IPS DF 6.9 (cell line): ENCODE measurements at places on chromosomes 5 and 9.

DNA sequence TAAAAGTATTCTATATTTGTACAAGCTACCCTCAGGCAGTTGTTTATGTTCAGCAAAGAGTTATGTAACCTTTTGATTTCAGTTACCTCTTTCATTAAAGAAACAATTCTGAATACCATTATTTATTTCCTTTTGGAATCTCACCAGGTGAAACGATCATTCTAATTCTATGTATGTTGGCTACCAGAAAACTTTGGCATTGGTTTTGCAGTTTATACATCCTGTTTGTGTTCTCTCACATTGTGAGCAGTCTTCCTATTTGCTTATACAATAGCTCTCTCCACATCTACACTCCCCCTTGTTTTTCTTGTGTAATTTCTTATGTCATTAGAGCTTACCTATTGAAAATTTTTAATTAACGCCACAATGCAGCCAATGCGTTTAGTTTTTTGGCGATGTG, 276.0 kb upstream of the MPDZ start:
- DNase-seq: no peak

DNA sequence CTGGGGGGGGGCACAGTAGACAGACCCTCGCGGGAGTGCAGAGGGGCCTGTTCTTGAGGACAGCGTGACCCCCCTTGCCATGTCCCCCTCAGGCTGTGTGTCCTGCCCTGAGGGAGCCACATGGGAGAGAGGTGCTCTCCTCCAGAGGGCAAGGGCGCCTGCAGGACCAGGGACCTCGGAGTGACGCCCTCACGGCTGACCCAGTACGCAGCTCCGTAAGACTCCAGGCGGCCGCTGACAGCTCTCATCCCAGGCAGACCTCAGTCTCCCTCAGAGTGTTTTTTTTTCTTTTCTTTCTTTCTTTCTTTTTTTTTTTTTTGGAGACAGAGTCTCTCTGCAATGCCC, 27.3 kb downstream of the EXD3 start:
- no peak for DNase-seq

GRCh38 chr5:133142782-133143181, 91.0 kb downstream of the HSPA4 start:
- no peak for DNase-seq

DNA sequence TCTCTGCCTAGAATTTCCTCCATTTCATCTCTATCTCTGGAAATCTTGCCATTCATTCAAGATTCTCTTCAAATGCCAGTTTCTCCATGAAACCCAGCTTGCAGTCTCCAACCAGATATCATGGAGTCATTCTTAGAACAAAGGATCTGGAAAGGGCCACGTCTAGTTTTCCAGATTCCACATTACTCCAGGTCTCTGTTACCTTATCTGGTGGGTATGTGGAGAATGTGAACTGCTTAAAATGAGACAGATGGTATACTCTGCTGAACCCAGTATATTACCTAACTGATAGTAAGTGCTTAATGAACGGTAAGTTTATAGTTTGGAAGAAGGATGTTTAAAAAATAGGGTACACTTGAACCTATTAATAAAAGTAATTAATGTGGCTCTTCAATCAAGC, 52.3 kb upstream of the ZSWIM6 start:
- no peak for DNase-seq

- no peak for DNase-seq
Measured at GRCh38 chr5:80213466-80213865, 42.4 kb downstream of the SERINC5 start.

DNA sequence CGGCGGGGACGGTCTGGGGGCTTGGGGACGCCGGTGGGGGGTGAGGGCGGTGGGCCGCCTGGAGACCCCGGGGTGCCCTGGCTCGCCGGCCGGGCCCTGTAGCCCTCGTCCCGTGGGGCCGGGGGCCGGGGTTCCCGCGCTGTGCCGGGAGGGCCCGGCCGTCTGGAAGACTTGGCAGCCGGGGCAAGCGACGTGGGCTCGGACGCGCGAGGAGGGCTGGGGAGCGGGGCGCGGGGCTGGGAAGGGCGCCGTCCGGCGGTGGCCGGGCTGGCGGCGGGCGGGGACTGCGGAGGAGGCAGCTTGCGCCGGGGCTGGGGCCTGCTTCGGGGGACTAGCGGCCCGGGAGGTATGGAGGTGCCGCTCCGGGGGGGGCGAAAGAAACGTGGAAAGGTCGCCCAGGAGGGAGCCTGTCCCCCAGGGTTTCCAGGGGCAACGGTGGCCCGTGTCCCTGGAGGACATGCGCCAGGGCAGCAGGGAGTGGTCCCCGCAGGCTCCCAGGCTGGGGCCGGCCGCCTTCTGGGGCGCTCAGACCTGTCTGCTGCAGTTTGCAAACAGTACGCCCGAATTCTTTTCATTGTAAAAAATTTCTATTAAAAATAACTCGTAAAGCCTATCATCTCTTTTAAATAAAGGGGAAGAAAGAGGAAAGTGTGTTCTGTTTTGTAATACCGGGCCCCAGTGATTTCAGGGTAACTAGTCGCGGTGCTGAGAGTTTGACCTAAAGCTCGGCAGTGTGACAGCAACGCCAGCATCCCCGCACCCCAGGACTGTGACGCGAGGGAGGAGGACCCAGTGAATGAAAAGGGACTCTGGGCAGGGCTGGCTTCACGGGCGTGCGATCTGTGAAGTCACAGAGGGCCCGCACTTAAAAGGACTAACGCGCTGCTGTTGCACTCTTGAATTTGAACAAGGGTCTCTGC, 752 bp upstream of the ANKH start:
- no peak for DNase-seq

DNA sequence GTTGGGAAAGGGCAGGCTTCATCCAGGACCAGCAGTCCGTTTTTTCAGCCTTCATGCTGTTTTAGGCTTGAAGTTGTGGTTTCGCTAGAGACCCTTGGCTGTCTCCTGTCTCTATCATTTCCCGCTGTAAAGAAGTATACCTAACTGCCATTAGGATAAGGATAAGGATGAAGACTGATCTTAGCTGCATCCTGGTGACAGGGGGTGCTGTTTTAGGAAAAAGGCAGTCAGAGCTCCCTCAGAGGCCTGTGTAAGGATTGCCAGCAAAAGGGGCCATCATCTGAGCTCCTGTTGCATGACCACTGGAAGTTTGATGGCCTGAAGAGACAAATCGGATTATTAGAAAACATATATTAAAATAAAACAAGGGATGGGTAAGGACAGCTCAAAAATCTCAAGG, 64.8 kb upstream of the FGF10 start:
- DNase-seq: peak; percentile 9

GRCh38 chr5:56561-57290, 35.2 kb upstream of the PLEKHG4B start:
- DNase-seq: no peak

- DNase-seq: no peak
Measured at GRCh38 chr5:95857185-95857945, 34.8 kb upstream of the GLRX start.

- DNase-seq: no peak
Measured at GRCh38 chr5:89826938-89827337, 582.6 kb downstream of the CETN3 start.

GRCh38 chr9:14173713-14174112, 140.2 kb downstream of the NFIB start:
- DNase-seq: no peak

- DNase-seq: no peak
Measured at GRCh38 chr5:53399926-53400697, 80.3 kb upstream of the FST start.

DNA sequence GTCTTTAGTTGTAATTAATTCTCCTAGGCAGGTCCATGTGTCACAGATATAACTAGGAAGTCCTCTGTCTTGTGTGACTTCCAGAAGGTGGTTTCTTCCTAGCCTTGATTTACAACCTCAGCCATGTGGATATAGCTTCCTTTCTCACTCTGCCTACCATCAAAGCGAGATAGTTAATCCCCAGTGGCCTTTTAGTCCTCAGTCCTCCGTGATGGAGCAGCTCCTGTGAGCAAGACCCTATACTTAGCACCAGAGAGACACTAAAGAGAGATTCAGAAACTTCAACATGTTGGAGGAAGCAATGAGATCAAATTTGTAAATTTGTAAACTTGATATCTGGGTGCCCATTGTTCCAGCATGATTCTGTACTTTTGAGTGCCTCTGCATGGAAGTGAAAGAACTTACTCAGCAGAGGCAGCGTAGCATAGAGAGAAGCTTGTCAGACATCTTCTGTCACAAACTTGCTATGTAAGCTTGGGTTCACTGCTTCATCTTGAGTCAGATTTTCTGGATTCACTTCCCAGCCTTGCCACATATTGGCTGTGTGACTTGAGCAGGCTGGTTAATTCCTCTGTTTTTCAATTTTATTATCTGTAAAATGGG, 170.2 kb upstream of the NR3C1 start:
- DNase-seq: no peak

- no peak for DNase-seq
Measured at GRCh38 chr5:136052692-136053335, 24.0 kb downstream of the TGFBI start.

- peak; percentile 75 for DNase-seq
Measured at GRCh38 chr5:176658007-176658599, 10.8 kb downstream of the TSPAN17 start.

DNA sequence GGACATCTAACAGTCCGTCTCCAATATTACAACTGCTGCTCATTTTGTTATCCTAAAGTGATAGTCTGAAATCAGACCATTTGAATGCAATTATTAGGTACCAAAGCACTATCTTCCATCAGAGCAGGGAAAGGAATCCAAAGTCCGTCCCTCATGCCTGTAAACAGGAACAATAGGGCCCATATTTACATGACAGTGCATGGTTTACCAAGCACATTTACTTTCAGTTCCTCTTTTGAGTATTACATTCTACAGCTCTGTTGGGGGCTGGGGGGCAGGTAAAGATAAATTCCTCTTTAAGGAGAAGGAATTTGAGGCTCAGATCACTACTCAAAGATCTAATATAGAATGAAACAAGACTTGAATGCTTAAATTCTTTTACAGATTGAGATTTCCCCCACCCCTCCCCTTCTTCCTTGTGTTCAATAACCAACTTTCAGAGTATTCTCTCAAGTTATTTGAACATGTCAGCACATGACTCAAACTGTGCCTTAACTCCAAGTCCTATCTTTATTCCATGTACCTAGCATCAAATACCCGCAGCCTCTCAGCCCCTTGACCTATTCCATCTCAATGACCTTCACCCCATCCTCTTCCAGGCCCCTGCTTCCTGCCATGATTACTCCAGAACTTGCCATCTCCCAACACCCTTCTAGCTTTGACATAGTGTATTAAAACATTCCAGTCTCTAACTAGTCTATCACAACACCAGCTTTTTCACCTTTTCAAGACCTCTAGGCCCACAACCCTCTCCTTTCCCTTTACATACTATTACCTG, 71.0 kb downstream of the BRINP1 start:
- DNase-seq: no peak

- no peak for DNase-seq
Measured at GRCh38 chr9:5949103-5949699, 58.5 kb downstream of the MLANA start.

- no peak for DNase-seq
Measured at GRCh38 chr5:50667653-50668595, 1.5 kb downstream of the PARP8 start.

GRCh38 chr9:116284518-116284917, 130.9 kb downstream of the PAPPA start:
- DNase-seq: no peak

DNA sequence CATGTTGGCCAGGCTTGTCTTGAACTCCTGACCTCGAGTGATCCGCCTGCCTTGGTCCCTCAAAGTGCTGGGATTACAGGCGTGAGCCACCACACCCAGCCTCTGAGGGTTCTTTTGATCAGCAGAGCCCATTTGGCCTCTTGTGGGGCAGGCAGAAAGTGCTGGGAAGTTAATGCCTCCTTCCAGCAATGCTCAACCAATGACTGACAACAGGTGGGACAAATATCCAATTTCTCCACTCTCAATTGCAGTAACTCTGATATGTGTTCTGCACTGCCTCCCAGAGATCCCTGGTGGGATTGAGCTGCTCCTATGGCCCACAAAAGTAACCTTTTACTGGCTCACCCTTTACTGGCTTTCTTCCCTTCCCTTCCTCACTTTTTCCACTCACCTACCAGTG, 79.9 kb upstream of the APC start:
- no peak for DNase-seq

GRCh38 chr9:8832386-8832785, 1032.8 kb upstream of the DMAC1 start:
- DNase-seq: no peak

DNA sequence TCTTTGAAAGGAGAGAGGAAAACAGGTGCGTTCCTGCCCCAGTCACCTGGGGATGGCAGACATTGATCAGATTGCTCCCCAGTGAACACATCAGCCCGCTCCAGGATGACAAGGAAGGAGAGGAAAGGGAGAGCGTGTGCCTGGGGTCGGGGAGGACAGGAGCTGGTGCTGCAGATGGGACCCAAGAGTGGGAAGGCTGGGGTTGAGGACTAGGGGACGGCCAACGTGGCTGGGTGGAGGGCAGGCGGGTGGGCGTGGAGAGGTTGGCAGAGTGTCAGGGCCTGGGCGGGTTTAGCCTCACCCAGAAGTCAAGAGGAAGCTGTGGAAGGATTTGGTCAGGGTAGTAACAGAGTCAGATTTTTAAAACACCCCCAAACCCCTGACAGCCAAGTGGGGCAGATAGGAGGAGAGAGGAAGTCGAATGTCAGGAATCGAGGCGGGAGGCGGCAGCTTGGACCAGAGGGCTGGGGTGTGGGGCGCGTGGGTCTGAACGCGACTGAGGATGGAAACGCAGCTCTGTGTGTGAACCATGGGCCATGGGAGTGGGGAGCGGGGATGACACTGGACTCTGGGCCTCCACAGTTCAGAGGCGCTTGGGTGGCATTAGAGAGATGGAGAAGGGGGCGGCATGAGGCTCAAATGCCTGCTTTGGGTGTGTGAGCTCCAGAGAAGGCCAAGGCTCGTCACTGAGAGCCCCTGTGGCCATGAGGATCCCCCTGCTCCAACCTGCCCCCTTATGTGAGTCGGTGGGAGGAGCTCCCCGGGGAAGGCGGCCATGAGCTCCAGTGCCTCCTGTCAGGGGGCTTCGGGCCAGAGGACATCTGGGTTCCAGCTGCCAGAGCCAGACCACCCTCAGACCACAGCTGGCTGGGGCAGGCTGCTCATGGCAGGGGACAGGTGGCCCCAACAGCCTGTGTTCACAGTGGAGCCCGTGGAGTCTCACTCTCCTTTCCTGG, 24.6 kb downstream of the LAMC3 start:
- no peak for DNase-seq

GRCh38 chr5:29218138-29218537, 1975.3 kb upstream of the CDH6 start:
- DNase-seq: no peak

GRCh38 chr5:50878470-50878869, 212.0 kb downstream of the PARP8 start:
- no peak for DNase-seq

DNA sequence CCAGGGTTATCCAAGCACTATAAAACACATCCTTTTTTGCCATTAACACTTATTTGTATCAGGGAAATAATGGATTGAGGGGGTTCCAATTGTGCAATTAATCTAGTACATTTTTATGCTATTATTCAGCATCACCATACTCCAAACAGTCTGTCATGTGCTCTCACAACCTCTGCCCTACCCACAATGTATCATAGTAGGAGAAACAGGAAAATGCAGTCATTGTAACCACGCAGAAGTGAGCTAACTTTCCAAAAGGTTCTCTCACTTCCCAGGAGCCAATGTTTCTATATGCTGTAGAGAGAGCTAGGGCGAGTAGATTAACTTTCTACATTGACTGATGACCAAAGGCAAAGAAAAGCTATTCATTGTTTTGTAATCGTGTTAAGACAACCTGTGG, 29.8 kb downstream of the DAB2 start:
- no peak for DNase-seq

GRCh38 chr5:9630251-9630650, at the start of gene TAS2R1:
TSS of gene TAS2R1 (minus strand) at chr5:9630351. CDS start at chr5:9630032, 319 bp downstream.
- no peak for DNase-seq
